ENCODE measurements at places on chromosomes 4 and X. TPM values are rescaled to one million over a fixed set of nuclear protein-coding genes. Genes with fewer than 3 reads are reported as not detected.

Gene CCNG2
- total RNA-seq, result 30.6 TPM

Gene SLITRK2
- total RNA-seq, result not detected

Gene SORCS2
- 0.05 TPM for total RNA-seq

Gene GNRHR
- not detected for total RNA-seq

Gene FGF16
- 0.88 TPM for total RNA-seq

Gene GLRB
- 17.5 TPM for total RNA-seq

Gene DCLK2
- total RNA-seq, result 2.0 TPM

Gene GK2
- not detected for total RNA-seq

Gene TMEM255A
- total RNA-seq, result not detected

Gene POF1B
- total RNA-seq, result 2.9 TPM

Gene APELA
- total RNA-seq, result not detected

Gene F11
- total RNA-seq, result not detected

Gene HMGB3
- total RNA-seq, result 35.9 TPM

Gene DMRTC1
- not detected for total RNA-seq

Gene PCDH19
- 0.68 TPM for total RNA-seq

Gene C4orf51
- total RNA-seq, result not detected

Gene MAGEC2
- total RNA-seq, result not detected

Gene MAGEA9B
- not detected for total RNA-seq

Gene FAM53A
- 1.1 TPM for total RNA-seq

Gene ASB9
- total RNA-seq, result 5.3 TPM

Gene RAB40AL
- 0.14 TPM for total RNA-seq

Gene WWC2
- total RNA-seq, result 43.8 TPM

Gene GDPD2
- 0.17 TPM for total RNA-seq

Gene TMEM192
- total RNA-seq, result 20.0 TPM

Gene POU3F4
- not detected for total RNA-seq

Gene LGI2
- total RNA-seq, result not detected

Gene GATA1
- not detected for total RNA-seq

Gene TRO
- total RNA-seq, result 4.4 TPM

Gene FAM184B
- total RNA-seq, result not detected

Gene NDNF
- total RNA-seq, result 6.7 TPM

Gene CLCN5
- 8.7 TPM for total RNA-seq

Gene AP1AR
- 37.7 TPM for total RNA-seq

Gene FOXR2
- total RNA-seq, result not detected

Gene VSIG1
- 0.51 TPM for total RNA-seq

Gene CRMP1
- 0.37 TPM for total RNA-seq

Gene DUX4
- total RNA-seq, result not detected

Gene ALAS2
- not detected for total RNA-seq

Gene DIPK2B
- 88.8 TPM for total RNA-seq

Gene CHST7
- total RNA-seq, result 82.2 TPM

Gene CCDC158
- total RNA-seq, result not detected

Gene STATH
- total RNA-seq, result not detected

Gene NPY5R
- total RNA-seq, result not detected

Gene TLR3
- 2.4 TPM for total RNA-seq

Gene SATL1
- total RNA-seq, result not detected

Gene SLC7A11
- total RNA-seq, result 16.5 TPM

Gene PHF8
- 39.7 TPM for total RNA-seq

Gene CLNK
- not detected for total RNA-seq

Gene CD38
- total RNA-seq, result 22.0 TPM

Gene AWAT2
- 1.2 TPM for total RNA-seq

Gene CBLL2
- total RNA-seq, result not detected

Gene TEX11
- total RNA-seq, result not detected

Gene RASGEF1B
- total RNA-seq, result 0.33 TPM

Gene GUCY1A1
- total RNA-seq, result 50.4 TPM

Gene HTN3
- total RNA-seq, result not detected

Gene TLR10
- total RNA-seq, result not detected

Gene ETFDH
- total RNA-seq, result 19.2 TPM

Gene STS
- 6.1 TPM for total RNA-seq

Gene DGKK
- not detected for total RNA-seq

Gene PABPC1L2B
- not detected for total RNA-seq

Data from dermis blood vessel endothelial cell (primary cell).